Activated naive CD8-positive, alpha-beta T cell treated with anti-CD3 and anti-CD28 coated beads, Interleukin-2, amount 10 ng/mL, durations not matched to agents 7 days and 5 days (primary cell): ENCODE measurements at places on chromosomes 13 and 19. TPM values are rescaled to one million over a fixed set of nuclear protein-coding genes. Genes with fewer than 3 reads are reported as not detected.

DNA sequence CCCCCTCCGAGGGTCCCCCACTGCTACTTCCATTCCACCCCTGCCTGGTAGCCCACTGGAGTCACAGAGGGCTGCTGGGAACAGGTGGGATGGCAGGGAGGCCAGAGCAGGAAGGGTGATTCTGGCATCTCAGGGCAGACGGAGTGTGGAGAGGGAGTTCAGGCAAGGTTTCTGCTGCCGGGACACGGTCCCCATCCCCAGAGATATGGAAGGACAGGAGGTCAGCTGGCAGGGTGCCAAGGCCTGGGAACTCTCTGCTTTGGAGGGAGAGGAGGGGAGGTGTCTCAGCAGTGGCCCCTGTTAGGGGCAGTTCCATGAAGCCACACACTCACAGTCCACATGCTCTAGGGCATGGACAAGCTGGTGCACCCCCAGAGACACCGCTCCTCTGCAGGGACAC lies 68.1 kb downstream of the CHST8 start:
- H3K4me3 ChIP-seq, result no peak overlapping the region
- no peaks in the 10 kb centered on the region for H3K4me1 ChIP-seq
- peaks cover 10% of the 10 kb centered on the region for H3K27me3 ChIP-seq
- H3K27ac ChIP-seq, result no peak overlapping the region
- no peaks in the 10 kb centered on the region for H3K36me3 ChIP-seq

DNA sequence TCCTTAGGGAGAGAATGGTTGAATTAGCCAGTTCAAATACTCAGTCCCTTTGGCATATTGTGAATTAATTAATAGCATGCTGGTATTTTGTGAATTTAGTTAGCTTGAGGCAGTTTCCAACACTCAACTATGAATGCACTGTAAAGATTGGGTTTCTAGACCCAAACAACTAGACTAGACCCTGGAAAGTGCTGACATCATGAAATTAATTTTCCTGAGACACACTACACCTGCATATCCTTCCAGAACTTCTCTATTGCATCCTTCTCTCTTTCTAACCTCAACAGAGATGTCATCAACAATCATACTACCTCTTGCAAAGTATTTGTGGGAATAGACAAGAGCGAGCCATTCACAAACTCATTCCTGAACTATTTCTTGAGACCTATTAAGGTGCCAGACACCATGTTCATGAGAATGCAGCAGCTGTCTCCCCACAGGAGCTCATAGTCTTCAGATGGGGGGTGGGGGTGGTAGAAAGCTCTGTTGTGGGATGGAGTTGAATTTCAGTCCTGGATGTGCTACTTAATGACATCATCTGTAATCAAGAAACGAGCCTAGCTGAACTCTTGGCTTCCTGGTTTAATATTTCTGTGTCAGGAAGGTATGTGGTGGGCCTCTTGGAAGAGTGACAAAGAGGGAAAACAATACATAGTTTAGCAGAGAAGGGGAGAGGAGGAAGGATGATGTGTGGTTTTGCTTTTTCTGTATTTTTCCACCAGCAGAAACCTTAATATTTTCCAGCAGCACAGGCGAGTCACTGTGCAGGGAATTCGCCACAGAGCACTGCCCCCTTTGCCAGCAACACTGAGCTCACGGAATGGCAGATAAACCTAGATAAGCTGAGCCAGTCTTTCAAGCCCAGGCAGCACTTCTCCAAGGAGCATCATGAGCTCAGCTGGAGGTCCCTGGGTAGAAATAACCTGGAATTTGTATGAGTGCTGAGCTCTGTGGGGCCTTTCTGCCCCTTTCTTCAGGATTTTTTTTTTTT lies 53.1 kb upstream of the CYSLTR2 start:
- peaks cover 1% of the 10 kb centered on the region for H3K36me3 ChIP-seq
- peaks cover 6% of the 10 kb centered on the region for H3K27me3 ChIP-seq
- H3K4me3 ChIP-seq, result no peak overlapping the region
- DNase-seq, result no peak
- H3K4me1 ChIP-seq, result peaks cover 8% of the 10 kb centered on the region

DNA sequence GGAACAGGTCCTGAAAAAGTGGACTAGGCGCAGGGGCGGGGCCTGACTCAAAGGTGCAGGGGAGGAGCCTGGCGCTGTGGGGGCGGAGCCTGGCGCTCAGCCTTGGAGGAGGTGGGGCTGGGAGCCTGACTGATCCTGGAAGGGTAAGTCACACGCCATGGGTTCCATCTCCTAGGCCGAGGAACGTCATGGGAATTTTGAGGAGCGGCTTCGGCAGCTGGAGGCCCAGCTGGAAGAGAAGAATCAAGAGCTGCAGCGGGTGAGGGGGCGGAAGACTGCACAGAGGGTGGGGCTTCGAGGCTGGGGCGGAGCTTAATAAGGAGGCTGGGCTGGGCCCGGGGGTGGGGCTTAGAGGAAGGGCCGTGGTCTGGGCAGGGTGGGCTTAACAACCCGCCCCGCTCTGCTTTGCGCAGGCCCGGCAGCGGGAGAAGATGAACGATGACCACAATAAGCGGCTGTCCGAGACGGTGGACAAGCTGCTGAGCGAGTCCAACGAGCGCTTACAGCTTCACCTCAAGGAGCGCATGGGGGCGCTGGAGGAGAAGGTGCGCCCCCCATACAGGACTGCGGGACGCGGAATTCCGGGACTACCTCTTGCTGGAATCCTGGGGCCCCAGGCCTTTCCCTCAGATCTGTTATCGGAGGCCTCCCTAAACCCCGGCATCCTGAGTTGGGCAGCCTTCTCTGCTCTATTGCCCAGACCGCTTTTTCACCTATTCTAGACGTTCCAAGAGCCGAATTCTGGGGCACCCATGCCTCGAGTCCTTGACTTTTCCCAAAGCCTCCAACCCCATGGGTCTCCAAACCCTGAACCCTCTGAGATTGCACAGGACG lies 14.5 kb downstream of the PPFIA3 start:
- peaks cover 1% of the 10 kb centered on the region for H3K36me3 ChIP-seq
- peaks cover 8% of the 10 kb centered on the region for H3K4me1 ChIP-seq
- peaks cover 15% of the 10 kb centered on the region for H3K27me3 ChIP-seq
- peak; percentile 72 for DNase-seq

GRCh38 chr19:19334063-19334988 lies 13.7 kb downstream of the MAU2 start:
- H3K27me3 ChIP-seq, result no peaks in the 10 kb centered on the region
- peaks cover 5% of the 10 kb centered on the region for H3K36me3 ChIP-seq
- no peak overlapping the region for H3K27ac ChIP-seq
- peaks cover 2% of the 10 kb centered on the region for H3K4me1 ChIP-seq

DNA sequence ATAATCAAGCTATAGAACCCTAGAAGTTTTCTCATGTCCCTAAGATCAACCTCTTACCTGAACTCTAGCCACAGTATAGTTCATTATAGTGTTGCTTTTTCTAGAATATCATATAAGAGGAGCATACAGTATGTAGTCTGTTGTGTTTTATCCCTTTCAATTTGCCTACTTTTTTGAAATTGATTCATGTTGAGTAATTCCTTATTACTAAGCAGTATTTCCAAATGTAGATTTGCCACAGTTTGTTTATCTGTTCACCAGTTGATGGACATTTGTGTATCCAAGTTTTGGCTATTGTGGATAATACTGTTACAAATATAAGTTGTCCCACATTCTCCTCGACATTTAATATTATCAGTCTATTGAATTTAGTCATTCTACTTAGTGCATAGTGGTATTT lies 138.0 kb downstream of the LMO7 start:
- H3K4me1 ChIP-seq, result peaks cover 2% of the 10 kb centered on the region
- no peak for DNase-seq
- peaks cover 21% of the 10 kb centered on the region for H3K36me3 ChIP-seq
- H3K4me3 ChIP-seq, result no peak overlapping the region
- no peaks in the 10 kb centered on the region for H3K27me3 ChIP-seq
- H3K27ac ChIP-seq, result no peak overlapping the region

Gene DPF1
- total RNA-seq, result 0.31 TPM
